AG08395 (cell line): ENCODE measurements at places on chromosomes 1 and 21.

DNA sequence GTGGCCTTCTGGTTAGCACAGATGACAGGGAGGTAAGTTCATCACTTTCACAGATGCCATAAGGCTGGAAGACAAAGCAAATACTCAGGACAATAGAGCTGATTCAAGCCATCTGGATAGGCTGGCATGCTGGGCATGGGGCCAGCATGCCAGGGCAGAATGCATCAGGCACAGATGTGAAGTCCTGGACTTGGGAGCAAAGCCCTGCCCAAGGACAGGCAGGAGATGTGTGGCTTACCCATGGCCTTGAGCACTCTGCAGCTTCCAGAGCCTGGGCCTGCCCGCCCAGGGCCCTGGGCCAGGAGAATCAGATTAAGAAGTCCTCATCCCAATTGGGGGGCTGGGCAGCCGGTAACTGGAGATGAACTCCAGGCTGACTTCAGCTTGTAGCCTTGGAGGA is 135.7 kb upstream of the ZC3H12A start:
- DNase-seq = no peak

DNA sequence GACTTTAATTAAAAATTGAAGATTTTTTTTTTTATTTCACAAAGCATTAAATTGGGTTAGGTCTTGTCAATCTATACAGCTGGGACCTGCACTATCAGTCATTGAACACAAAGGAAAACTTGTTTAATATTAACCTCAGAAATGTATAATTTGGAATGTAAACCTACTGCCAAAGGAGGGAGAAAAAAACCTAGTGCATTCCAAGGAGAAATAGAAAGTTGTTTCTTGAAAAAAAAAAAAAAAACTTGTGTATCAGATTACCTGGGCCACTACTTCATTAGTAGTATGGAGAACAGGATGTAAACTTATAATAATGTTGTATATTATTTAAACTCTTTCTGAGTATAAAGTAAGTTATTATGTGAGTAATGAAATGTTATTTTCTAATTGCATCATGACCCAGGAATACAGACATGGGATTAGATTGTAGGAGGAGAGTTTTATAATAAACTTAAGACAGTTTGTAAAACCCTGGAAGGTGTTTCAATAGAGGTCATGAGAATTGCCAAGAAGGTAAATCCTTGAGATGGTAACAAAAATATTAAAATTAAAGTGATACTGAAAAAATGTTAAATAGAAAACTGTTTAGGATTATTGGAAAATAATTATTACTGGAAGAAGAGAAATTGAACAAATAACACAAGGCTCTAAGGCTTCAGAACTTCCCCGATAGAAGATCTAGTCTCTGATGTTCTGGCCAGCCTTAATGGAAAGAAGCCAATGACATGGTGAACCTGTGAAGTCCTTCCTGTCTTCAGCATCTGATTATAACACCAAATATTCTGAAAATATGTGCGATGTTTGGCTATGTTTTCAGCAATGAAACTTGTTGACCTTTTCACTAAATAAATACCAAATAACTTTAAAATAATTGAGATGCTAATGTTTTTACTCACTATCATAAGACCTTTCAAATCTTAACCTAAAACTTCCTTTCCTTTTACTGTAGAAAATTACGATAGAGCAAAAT is 412.8 kb upstream of the LYPLAL1 start:
- no peak for DNase-seq

DNA sequence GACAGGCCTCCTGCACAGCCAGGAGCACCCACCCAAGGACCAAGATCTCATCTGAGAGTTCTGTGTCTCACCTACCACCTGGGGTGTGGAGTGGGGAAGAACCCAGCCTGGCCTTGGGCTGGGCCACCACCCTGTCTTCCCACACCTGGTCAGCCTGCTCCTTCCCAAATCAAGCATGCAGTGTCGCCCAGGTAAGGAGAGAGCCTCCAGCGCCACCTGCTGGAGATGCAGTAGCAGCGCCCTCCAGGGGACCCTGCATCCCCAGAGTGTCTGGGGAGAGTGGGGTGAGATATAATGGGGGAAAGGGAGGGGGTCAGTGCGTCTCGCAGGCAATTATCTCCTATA is 32.3 kb downstream of the KIAA2013 start:
- DNase-seq = peak; percentile 71

DNA sequence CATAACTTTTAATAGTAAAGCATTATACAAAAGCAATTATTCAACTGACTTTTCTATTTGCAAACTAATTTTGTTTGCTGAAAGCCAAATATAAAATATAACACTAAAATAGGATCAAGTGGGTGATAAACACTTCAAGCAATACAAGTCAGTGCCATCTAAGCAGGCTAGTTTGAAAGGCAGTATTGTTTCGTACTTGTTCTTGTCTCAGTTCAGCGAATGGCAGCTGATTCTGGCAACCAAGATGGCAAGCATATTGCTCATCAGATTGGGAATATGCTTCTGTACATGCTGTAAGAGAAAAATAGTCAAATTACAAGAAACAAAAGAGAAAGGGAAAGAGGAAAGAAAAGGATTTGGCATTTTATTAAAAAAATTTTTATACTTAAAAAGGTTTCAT is 7.5 kb downstream of the TMEM59 start:
- no peak for DNase-seq

- no peak for DNase-seq
Observed at GRCh38 chr1:233359431-233359830, 31.9 kb downstream of the MAP3K21 start.

DNA sequence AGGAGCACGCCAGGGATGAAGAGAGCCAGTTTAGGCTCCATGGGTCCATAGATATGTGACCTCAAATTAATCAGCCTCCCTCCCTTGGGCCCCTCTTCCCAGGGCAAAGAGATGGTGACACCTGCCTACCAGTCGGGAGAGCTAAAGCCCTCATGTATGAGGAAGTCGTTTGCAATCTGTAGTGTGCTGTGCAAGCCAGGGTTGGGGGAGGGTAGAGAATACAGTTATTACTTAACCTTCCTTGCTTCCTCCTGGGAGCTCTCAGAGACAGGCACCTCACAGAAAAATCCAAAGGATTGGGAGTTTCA is 4.0 kb downstream of the PGLYRP4 start:
- no peak for DNase-seq

GRCh38 chr1:160095382-160096105 is 2.9 kb downstream of the IGSF8 start:
- DNase-seq = no peak

DNA sequence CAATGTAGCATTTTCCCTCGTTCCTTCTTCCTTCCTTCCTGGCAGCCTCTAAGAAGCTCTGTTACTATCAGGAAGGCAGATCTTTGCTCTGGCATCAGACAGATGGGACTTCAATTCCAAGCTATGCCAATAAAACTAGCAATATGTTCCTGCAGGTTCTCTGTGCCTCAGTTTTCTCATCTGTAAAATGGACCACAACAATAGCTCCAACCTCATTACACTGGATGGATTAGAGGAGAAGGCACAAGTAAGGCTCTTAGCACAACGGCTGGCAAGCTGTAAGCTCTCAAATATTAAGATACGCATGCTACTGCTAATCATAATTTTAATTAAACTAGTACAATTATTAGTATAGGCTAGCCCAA is 27.2 kb downstream of the RRAGC start:
- no peak for DNase-seq

- no peak for DNase-seq
Observed at GRCh38 chr1:7022058-7022457, 236.8 kb downstream of the CAMTA1 start.

- DNase-seq = no peak
Observed at GRCh38 chr1:210482945-210483617, 154.4 kb downstream of the HHAT start.

DNA sequence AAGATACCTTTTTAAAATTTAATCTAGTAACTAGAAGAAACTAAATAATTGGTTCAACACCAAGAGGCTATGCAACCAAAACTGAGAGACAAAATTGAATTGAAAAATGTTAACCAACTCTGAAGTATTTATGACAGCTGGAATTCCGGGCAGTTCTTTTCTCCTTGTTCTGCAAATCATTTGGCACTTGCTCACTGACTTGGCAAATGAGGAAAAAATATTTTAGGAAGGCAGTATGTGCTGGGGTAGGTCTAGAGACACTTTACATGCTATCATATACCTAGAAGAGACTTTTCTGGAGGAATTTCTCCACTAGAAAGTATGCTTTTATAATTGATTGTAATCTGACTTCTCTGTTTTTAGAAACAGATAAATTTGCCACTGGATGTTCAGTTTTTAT is 22.1 kb upstream of the SH3D21 start:
- DNase-seq = no peak

- no peak for DNase-seq
Observed at GRCh38 chr1:56898879-56899278, 44.3 kb downstream of the C8A start.

GRCh38 chr1:167681451-167682098 is 40.2 kb upstream of the MPZL1 start:
- no peak for DNase-seq

GRCh38 chr1:113938192-113938591 is 9.1 kb downstream of the HIPK1 start:
- DNase-seq = no peak
